T-helper 9 cell (primary cell): ENCODE measurements at places on chromosomes 3 and 15.

- no peak for DNase-seq
Observed at GRCh38 chr3:150309557-150309956, 98.5 kb upstream of the TSC22D2 start.

GRCh38 chr3:19364148-19364547 lies 215.8 kb downstream of the KCNH8 start:
- no peak for DNase-seq

DNA sequence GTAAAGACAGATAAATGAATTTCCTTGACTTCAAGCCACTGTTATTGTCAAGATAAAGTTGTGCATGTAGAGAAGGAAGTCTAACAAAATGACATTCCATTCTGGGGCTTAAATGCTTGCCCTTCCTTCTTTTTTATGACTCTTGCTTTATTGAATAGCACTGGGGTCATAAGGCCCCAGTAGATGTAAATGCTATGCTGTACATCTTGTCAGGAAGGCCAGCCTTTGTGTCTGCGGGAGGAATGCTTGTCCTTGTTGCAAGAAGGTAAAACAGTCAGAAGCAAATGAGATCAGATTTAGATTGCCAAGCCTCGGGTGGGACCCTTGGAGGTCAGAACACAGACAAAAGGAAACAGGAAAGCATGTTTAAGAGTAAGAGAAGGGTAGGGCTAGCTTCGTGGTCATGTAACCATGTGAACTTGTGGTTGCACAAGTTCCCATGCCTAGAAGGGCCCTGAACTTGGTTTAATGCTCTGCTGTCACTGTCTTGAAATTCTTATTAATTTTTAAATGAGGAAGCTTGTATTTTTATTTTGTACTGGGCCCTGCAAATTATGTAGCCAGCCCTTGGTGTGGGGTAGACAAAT lies 81.5 kb downstream of the PPM1L start:
- DNase-seq = no peak

DNA sequence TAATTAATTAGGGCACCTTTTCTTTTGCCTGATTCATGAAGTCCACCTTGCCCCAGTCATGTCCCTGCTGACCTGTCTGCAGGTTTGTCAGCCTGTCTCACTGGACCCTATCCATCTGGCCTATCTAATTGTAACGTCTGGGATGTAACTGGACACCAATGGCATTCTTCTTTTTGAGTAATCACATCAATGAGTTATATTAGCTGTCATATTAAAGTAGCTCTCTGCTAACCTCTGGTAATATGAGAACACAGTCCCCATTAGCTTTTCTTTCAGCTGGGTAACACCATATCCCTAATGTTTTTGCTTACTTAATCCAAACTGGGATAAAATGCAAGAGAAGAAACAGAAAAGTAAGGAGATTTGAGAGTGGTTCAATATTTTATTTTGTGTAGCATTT lies 166.2 kb upstream of the VEPH1 start:
- DNase-seq = no peak

DNA sequence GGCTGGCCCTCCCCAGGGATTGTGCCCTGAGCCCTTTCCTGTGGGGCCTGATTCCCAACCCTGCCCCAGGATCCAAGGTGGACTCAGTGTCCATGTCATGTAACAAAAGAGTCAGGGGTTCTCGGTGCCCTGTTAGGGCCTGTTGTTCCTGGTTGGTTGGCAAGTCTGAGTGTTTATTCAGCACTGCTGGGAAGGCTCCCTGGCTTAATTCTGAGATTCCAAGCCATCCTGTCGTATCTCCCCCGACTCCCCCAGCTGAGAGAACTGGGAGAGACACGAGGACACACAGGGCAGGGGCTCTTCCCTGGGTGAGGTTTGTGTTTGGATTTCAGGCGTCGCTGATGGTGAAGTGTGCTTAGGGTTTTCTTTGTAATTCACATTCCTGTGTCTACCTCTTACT lies 78.3 kb downstream of the EEFSEC start:
- no peak for DNase-seq

- no peak for DNase-seq
Observed at GRCh38 chr3:146110161-146110560, 50.8 kb downstream of the PLOD2 start.

- no peak for DNase-seq
Observed at GRCh38 chr15:72178976-72179585, 18.5 kb downstream of the GRAMD2A start.

DNA sequence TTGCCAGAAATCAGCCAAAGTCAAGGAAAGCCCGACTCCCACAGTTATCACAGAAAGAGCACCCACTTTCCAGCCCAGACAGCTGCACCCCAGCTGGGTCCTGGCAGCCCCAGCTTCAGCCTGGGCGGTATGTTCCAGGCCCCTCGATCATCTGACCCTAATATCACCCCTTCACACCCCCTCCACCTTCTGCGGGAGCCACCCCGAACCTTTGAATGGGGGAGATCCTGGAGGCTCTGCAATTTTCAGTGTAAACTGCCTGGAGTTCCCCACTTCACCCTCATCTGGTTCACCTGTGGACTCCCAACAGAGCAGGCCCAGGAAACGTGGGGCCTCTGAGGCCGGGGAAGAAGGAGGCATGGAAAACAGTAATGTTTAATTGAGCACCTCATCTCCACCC lies 5.9 kb downstream of the PRSS50 start:
- no peak for DNase-seq

DNA sequence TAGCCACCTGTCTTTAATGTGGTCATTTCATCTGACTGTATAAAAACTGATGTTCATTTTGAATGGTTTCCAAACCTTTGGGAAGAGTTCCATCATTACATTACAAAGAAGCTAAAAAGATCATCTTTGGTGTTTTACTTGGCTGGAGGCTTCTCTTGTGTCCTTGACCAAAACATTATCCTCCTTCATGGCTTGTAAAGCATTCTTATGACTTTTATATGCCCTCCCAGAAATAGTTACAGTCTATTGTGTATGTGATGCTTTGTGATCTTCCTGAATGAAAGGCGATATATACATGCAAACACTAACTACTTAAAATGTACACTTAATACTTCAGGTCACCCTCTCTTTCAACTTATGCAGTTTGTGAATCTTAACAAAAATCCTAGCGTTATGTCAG lies 525.6 kb downstream of the MECOM start:
- DNase-seq = no peak

GRCh38 chr15:52923626-52924025 lies 133.5 kb upstream of the ONECUT1 start:
- no peak for DNase-seq

DNA sequence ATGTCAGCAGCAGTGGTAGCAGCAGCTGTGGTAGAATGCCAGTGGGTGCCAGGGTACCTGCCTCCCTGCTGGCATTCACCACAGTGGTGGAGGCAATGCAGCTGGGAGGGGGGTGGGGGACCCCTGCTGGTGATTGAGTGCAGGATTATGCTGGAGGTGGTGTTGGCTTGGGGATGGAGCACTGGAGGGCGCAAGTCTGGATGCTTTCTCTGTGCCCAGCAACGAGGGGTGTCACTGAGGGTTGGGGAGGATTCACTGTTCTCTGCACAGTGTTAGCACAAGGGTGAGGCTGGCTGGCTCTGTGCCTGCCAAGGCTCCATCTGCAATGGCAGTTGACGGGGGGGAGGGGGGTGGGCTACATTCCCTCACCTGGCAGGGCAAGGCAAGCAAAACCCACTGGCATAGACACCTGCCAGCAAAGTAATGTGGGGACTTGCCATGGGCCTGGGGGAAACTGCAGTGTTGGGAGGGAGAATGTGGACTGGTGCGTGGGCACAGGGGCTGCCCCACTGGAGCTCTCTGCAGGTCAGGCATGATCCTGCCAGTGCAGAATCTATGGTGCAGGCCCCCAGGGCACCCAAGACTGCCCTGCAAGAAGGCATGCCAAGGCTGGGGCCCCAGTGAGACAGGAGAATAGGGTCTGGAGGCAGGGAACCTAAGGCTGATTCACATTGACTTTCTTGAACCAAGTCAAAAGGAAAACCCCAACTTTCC lies 64.3 kb downstream of the MINDY4B start:
- DNase-seq = no peak

GRCh38 chr3:155334914-155335723 lies 41.6 kb upstream of the STRIT1 start:
- no peak for DNase-seq

- DNase-seq = no peak
Observed at GRCh38 chr3:45848392-45848791, 6.5 kb upstream of the LZTFL1 start.

GRCh38 chr15:85025516-85026251 lies 44.0 kb downstream of the PDE8A start:
- DNase-seq = no peak
